Dermis microvascular lymphatic vessel endothelial cell (primary cell): ENCODE measurements at places on chromosomes 11 and 22. TPM values are rescaled to one million over a fixed set of nuclear protein-coding genes. Genes with fewer than 3 reads are reported as not detected.

DNA sequence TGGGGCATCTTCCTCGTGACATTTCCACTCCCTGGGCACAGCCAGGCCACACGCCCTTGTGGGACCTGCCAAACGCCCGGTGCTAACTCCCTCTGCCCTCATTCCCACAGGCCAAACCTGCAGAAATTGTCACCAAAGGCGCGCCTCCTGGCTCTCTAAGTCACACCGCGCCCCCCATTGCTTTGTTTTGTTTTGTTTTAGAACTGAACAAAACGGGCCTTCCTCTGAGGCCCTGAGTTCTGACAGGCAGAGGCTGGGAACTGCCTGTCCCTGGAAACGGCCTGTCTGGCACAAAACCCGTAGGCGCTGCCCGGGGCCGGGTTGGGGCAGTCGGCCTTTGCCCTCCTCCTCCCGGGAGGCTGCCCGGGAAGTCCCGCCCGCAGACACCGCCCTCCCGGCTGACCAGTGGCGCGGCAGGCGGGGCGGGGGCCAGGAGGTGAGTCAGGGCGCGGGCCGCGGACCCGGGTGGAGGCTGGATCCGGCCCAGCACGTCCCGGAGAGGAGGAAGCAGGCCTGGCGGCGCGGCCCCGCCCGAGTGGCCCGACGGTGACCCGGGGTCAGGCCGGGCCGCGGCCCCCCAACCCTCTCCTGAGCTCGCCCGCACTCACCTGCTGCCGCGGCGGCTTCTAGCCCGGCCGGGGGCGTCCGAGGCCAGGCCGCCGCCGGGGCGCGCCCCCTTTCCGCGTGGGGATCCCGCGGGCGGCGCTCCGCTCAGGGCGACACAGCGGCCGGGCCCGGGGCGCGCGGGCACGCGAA is 465 bp downstream of the SUN2 start:
- peak; percentile 50 for DNase-seq

- DNase-seq: no peak
Measured at GRCh38 chr22:30609260-30610185, 2.5 kb downstream of the TCN2 start.

DNA sequence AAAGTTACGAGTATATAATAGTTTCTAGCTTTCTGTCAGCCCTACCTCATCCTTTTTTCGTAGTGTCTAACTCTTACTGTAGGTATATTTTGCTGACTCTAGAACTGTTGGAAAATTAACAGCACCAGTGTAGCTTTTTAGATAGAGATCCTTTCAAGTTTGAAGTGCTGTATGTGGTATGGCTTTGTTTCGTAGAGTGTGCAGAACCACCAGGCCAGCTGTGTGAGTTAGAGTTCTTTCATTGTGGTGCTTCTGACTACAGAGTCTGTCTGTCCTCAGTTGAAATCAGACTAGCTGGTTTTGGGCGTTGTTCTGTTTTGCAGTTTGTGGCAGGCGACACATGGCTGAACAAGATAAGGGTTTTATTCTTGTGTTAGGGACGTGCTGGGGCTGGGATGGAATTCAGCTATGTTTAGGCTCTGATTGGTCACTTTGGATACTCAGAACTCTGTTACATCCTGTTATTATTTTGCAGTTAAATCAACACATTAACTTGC is 3.2 kb downstream of the ARHGEF12 start:
- peak; percentile 72 for DNase-seq

GRCh38 chr11:13685461-13686108 is 17.1 kb downstream of the FAR1 start:
- peak; percentile 65 for DNase-seq

DNA sequence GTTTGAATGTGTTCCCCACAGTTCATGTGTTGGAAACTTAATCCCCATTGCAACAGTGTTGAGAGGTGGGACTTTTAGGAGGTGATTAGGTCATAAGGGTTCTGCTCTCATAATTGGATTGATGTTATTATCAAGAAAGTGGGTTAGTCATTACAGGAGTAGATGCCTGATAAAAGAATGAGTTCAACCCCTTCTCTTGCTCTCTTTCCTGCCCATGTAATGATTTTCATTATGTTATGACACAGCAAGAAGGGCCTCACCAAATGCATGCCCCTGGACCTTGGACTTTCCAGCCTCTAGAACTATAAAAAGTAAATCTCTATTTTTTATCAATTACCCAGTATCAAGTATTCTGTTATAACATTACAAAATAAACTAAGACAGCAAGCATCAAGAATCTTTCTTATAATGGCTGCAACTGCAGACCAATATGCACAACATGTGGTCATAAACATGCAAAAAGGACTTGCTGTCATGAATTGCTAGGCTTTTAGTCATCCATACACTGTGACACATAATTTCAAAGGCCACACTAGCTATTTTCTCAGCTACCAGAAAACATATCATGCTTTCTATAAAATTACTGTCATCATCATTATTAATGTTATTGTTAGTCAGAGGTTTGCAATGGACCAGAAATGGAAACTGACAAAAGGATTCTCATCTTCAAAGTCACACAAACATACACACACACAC is 99.9 kb upstream of the GUCY1A2 start:
- DNase-seq: no peak

GRCh38 chr22:46251266-46251665 is 1.2 kb upstream of the CDPF1 start:
- DNase-seq: no peak

GRCh38 chr11:34941688-34942087 is 25.3 kb downstream of the PDHX start:
- no peak for DNase-seq

GRCh38 chr22:34645375-34645774 is 420.6 kb upstream of the ISX start:
- no peak for DNase-seq

GRCh38 chr11:442611-443081 is 835 bp upstream of the ANO9 start:
- no peak for DNase-seq

GRCh38 chr11:128405714-128406662 is 181.4 kb downstream of the ETS1 start:
- DNase-seq: no peak

- DNase-seq: no peak
Measured at GRCh38 chr11:27088353-27088752, 47.7 kb downstream of the BBOX1 start.

DNA sequence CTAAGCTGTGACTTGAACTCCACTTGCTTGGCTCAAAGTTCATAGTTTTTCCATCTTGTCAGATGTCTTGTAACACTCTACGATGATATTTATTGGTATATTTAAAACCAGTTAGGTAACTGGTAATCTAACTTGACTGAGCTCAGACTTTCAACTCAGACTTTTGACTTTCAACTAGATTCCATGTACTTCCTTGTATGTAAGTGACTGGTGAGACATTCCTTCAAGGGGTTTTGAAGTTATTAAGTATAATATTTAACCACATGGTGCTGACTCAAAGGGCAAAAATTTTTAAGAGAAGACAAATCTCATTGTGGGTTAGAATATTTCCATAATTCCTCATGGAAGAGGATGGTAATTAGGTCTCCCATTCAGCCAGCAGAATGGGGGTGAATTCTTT is 631.3 kb upstream of the ANO5 start:
- no peak for DNase-seq

GRCh38 chr22:25964961-25965730 is 204.1 kb upstream of the SEZ6L start:
- no peak for DNase-seq

DNA sequence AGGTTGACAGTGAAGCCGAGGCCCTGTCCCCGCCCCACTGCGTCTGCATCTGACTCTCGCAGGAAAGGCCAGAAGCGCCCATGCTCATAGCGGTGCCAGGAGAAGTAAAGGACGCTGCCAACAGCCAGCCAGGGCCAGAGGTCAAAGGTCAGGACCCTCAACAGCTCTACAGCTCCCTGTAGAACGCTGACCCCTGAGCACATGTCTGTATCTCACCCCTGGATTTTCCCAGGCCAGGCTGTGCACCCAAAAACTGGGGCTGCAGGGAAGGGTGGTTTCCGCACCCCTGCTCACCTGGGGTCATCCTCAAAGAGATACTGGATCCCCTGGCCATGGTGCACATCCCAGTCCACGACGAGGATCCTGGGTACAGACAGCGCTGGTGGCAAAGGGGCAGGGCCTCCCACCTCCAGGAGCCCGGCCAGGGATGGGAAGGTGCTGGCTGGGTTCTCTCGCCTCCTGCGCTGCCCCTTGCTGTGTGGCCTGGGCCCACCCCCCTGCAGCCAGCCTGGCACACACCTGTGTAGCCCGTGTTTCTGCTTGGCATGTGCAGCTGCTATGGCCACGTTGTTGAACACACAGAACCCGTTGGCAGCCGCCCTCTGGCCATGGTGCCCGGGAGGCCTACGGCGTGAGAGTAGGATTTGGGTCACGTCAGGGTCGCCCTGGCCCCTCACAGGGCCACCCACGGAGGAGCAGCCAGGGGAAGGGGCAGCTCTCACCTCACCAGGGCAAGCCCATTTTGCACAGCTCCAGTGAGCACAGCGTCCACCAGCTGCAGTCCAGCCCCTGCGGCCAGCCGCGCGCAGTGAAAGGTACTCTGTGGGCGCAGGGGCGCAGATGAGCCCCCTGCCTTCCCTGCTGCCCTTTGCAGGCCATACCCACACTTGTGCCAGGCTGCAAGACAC is 1.5 kb downstream of the HDAC10 start:
- no peak for DNase-seq

DNA sequence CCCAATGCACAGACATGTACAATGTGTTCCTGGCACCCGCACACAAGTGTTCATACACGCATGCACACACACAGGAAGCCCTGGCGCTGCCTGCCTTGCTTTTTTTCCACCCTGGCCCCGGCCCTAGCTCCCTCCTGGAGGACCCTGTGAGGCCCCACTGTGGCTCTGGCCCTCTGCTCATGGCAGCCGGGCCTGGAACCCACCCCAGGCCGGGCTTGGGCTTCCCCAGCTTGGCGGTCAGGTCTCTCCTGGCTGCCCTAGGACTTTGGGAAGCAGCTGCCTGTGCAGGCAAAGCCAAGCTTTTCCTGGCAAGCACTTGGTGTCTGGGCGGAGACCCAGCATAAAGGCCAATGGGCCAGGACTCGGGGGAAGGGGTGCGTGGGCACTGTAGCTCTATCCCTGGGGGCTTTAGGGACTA is 30.5 kb downstream of the CD82 start:
- no peak for DNase-seq

DNA sequence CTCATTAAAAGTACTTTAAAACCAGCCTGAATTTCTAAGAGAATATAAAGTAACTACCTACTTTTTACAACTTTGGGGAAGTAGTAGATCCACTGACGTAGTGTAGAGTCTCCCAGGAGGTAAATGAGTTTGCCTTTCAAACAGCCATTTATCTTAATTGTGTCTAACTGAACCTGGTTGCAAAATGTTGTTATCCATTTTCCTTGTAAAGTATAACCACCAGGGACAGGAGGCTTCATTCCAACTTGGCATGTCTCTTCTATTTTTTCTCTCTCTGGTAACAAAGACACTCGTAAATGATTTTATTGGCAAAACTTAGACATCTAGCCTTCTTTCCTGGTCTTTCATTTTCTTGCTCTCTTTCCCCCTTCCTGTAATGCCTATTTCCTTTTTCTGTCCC is 36.9 kb downstream of the NXPE1 start:
- DNase-seq: no peak

DNA sequence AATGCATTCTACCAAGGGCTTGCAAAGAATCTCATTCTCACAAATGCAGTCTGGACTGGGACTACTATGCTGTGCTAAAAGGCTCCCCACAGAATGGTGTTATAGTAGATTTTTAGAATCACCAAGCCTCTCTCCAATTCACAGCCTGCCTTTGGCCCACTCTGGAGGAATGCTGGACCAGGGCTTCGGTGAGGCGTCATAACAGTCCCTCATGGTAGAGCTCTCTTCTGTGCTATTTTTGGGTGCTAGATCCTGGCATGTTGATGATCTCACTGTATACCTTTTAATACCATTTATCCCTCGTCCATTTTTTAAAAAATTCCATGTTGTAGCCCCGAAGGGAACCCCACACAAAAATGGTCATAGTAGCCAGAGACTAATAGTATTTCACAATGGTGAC is 17.6 kb downstream of the MAP6 start:
- no peak for DNase-seq

- DNase-seq: no peak
Measured at GRCh38 chr11:93903989-93904388, 53.6 kb upstream of the VSTM5 start.

- DNase-seq: no peak
Measured at GRCh38 chr11:9078113-9079086, 13.0 kb downstream of the SCUBE2 start.

GRCh38 chr22:24107661-24108060 is 73.6 kb upstream of the SUSD2 start:
- no peak for DNase-seq

- no peak for DNase-seq
Measured at GRCh38 chr11:46603704-46604308, 10.0 kb upstream of the AMBRA1 start.

DNA sequence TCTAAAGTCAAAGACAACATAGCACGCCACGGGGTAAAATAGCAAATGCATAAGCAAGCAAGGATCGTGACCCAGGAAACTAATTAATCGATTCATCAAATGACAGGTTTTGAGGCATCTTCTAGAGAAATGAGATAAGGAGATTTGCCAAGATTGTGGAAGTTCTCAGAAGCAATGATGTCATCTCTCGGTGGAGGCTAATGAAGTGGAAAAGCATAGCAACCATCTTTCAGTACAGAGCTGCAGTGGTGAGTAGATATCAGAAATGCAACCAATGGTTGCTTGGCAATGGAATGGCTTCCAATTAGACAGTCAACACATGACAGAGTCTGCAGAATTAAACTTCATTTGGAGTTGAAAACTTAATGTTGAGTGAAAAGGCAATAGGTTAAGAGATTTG is 116.0 kb downstream of the KIRREL3 start:
- DNase-seq: no peak

- DNase-seq: no peak
Measured at GRCh38 chr22:42072606-42073330, 1.3 kb upstream of the PHETA2 start.

GRCh38 chr11:73227571-73228211 is 9.6 kb downstream of the P2RY2 start:
- no peak for DNase-seq

- no peak for DNase-seq
Measured at GRCh38 chr22:24540470-24540869, 14.5 kb downstream of the GUCD1 start.

DNA sequence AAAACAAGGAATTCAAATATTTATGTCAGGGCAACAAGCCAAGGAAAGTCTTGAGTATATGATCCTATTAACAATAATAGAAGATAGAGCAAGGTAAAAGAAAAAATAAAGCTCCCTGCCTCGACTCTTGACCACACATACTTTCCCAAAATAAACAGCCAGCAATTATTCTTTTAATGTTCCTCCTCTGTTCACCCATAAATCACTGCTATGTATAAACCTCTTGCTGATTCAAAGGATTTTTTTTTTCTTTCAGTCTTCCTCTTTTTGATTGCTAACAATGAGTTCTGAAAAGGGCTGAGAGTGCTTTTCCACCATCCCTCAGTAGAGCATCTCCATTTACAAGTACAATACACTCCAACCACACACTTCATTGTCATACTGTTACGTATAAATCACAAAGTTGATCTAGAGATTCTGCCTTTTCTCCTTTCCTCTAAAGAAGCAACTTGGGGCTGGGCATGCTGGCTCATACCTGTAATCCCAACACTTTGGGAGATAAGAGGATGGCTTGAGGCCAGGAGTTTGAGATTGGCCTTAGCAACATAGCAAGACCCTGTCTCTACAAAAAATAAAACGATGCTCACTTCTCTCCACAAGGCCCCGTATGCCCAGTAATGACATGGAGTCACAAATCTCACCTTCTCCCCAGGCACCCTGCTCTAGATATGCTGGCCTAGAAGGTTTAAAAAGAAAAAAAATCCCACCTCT is 24.0 kb downstream of the RAB30 start:
- DNase-seq: no peak

Gene RFPL2
- 0.13 TPM in 1 of 2 replicates, not detected in the other for total RNA-seq

Gene APOBEC3A
- total RNA-seq: not detected in 2 replicates

Gene GAL
- 0.76 and 2.4 TPM in 2 replicates for total RNA-seq

Gene VPS37C
- total RNA-seq: 5.1 and 7.5 TPM in 2 replicates

Gene ADAMTS8
- total RNA-seq: not detected in 2 replicates

Gene EHF
- not detected in 2 replicates for total RNA-seq
